ENCODE measurements at places on chromosomes 13 and 19.

GRCh38 chr13:110319774-110320509, 12.9 kb downstream of the COL4A2 start:
- peak; percentile 33 for DNase-seq

- no peak for DNase-seq
Measured at GRCh38 chr13:41563984-41564365, 106.6 kb downstream of the RGCC start.

GRCh38 chr19:55341171-55341588, 1.5 kb downstream of the KMT5C start:
- DNase-seq: peak; percentile 70

DNA sequence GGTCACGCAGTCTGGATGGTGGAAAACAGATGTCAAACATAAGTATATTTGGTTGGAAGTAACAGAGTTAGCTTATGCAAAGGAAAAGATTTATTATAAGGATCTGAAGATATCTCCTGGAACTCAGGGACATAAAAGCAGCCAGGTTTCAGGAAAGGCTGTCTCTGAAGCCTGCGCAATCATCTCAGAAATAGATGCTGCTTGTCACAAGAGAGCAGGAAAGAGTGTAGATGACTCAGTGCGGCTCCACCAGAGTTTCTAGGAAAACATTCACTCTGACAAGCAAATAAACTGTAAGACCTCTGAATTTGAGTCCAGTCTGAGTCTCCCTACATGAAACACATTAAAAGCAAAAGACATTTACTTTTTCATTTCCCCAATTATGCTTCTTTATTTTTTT, 220.4 kb upstream of the HTR2A start:
- no peak for DNase-seq

- no peak for DNase-seq
Measured at GRCh38 chr13:113083402-113084061, 22.1 kb upstream of the F7 start.

- DNase-seq: no peak
Measured at GRCh38 chr13:87814403-87814802, 143.2 kb downstream of the SLITRK5 start.

GRCh38 chr13:20580257-20580656, 13.3 kb downstream of the IFT88 start:
- no peak for DNase-seq

GRCh38 chr19:3658004-3658869, 31.6 kb upstream of the CACTIN start:
- no peak for DNase-seq

DNA sequence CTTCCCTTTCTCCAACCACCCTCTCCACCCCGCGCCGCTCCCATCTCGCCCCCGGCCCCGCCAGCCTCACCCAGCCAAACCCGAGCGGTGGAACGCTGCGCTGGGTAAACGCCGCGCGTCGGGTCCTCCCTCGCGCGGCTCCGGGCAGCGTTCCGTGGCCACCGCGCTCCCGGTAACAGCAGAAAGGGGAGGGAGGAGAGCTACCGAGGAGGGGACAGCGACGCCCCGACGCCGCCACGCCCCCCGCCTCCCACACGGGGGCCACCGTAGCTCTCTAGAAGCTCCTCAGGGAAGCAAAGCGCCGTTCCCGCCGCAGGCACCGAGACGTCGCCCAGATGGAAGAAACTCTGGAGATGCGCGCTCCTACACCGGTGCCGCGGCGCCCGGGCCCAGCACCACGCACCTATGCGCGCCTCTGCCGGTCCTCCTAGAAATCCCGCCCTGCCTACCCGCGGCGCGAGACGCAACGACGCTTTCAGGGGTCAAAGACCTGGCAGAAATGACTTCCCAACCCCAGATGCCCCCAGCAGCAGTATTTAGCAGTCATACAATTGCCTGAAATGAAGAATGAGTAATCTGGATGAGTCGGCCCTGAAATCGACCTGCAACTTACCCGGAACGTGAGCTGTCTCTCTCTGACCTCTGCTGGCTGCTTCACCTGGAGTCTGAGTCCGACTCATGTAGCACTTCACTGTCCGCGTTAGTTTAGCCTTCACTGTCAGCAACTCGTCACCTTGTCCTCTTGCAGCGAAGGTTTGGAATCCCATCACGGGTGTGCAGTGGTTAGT, at the start of gene RUBCNL:
TSS of gene RUBCNL (minus strand) at position 189 of the 788 bp plus-strand sequence. CDS start 14,777 bp downstream, outside the sequence.
- peak; percentile 33 for DNase-seq

DNA sequence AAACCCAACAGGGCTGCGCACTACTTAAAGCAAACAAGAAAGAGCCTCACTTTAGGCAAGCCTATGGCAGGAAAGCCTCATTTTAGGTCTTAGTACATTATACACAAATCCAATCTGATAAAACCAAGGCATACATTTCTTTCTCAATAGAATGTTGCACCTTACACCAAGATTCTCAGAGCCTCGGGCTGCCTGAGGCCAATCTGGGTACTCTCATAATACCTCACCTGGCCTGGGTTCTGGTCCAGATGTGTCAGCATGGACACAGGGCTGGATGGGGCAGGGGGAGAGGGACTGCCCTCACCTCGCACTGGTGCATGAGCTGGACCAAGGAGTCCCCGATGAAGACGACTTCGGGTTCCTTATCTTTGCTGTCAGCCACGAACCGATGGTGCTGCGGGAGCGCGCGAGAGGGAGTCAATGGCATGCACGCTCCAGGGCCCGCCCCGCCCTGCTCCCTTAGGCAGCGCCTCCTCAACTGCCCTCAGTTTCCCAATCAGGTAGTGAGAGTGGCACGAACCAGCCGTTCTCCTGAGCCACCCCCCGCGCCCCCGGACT, at the start of gene PRR19:
TSS of gene PRR19 (plus strand) at position 487 of the 558 bp plus-strand sequence. CDS start 7,453 bp downstream, outside the sequence.
- no peak for DNase-seq

DNA sequence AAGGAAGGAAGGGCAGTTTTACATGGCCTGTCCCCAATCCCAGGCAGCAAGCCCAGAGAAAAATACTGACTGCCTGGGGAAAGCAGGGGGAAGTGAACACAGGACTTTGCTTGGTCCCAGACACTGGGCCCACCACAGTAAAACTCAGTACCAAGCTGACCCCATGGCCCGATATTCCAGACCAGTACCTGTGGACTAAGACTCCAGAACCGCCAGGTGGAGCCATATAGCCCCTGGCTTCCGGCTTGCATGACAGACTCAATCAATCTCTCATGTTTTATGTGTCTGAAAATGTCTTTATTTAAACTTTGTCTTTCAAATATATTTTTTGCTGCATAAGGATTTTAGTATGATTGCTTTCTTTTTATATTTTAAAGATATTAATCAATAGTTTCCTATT, 767.9 kb upstream of the SLITRK6 start:
- DNase-seq: no peak

DNA sequence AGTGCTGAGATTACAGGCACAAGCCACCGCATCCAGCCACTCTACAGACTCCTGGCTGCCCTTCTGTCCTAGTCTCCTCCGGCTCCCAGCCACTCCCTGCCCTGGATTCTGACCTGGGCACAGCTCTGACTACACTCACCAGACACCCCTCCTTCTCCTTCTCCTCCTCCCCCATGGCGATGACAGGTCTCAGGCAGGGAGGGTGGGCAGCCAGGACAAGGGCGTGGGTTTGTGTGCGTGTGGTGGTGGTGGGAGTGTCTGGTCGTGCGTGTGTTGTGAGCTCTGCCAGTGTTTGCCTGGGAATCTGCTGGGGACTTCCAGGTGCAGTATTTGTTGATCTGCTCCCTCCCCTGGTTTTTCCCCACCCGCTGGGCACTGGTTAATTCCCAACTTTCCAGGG, 3.0 kb upstream of the NCCRP1 start:
- no peak for DNase-seq

DNA sequence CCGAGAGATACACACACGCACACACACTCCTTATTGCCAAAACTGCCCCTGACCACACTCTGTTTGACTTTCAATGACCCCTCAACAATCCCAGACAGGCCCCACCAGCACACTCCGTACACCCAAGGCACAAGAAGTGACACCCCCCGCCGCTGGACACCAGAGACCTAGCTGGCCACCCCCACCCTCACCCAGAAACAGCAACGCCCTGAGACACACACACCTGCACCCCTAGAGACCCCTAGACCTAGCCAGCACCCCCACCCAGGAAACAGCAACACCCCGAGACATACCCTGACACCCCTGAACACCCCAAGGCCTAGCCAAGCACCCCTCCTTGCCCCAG, 1.1 kb upstream of the PTGER1 start:
- DNase-seq: no peak

- DNase-seq: no peak
Measured at GRCh38 chr19:49954092-49954829, 6.7 kb downstream of the SIGLEC11 start.

- DNase-seq: no peak
Measured at GRCh38 chr19:32165141-32165540, 180.3 kb upstream of the ZNF507 start.

DNA sequence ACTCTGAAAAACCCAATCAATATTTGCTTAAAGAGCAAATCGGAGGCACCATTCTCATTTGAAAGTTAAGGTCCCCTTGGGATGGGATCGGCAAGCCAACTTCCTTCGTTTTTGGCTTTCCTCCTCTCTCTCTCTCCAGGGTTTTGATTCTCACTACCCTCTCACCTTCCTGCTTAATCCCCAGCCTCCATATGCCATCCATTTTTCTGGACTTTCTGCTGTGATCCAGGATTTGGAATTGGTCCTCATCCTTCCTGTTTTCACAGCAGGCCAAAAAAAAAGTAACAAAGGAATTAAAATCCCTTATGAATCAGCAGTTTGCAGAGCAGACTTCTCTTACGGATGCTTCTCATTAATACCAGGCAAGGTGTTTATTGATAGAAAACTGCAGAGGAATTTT, 283.1 kb upstream of the TMTC4 start:
- DNase-seq: no peak

DNA sequence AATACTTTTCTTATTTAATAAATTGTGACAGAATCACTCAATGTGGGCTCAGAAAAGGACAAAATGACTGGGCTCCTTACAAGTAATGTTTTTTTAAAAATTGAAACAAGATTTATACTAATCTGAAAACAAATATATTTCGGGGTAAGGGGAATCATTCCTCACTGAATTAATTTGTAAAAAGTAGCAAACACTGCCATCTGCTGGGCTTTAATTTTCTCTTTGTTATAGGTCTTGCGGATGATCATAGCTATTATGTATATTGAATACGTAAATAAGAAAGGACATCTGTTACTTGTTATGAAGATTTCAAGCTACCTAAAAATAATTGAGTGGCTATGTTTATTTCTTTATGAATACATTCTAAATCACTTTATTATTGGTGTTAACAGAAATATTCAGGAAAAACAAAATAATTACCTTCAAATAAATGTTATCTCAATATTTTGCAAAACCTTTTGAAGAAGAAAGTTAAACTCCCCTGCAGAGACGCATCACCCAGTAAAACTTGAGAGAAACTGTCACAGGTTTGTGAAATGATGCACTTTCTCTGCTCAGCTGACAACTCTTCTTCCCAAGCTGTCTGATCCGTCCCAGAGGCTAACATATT, 17.8 kb upstream of the ENOX1 start:
- peak; percentile 51 for DNase-seq

- DNase-seq: no peak
Measured at GRCh38 chr19:2167896-2168618, 4.3 kb downstream of the DOT1L start.

GRCh38 chr13:105679838-105680237, 855.6 kb downstream of the EFNB2 start:
- DNase-seq: no peak
